NCI-H82 (cell line): ENCODE measurements at places on chromosomes 16 and 17.
A peak's percentile ranks its signal among the peaks of the same experiment; 100 is the strongest.

GRCh38 chr16:3785413-3785812, 68.1 kb upstream of the TRAP1 start:
- no peak for DNase-seq

DNA sequence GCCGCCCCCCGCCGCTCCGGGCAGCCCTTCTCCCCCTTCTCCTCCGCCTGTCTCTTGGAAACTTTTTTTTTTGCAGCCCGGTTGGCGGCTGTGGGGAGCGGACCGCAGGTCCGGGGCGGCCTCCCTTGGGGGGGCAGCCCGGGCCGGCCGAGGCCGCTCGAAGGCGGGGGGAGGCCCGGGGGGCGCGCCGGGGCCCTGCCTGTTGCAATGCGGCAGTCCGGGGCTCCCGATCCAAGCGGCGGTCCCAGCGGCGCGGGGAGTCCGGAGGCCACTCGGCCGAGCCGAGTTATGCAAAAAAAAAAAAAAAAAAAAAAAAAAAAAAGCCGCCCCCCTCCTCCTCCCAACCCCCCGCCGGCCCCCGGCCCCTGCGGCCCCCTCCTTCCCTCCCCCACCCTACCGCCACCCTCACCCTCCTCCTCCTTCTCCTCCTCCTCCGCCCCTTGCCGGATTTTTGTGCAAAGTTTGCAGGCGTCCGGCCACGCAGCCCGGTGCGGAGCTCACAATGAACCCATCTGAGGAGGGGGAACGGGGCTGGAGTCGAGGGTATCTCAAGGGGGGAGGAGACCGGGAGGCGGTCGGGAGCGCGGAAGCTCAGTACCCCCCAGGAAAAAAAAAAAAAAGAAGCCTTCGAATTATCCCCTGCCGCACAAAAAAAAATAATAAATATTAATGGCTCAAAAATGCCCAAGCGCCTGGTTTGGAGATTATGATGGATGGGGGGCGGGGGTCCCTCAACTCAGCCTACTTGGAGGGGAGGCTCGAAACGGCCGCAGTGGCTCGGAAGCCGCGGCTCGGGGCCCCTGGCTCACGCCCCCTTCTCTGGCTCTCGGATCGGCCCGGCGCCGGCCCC, at the start of gene ZNF423:
Gene ZNF423 (minus strand): TSS at position 291 of the 850 bp plus-strand sequence. CDS start 338 bp downstream, outside the sequence.
- peak; percentile 41 for DNase-seq

DNA sequence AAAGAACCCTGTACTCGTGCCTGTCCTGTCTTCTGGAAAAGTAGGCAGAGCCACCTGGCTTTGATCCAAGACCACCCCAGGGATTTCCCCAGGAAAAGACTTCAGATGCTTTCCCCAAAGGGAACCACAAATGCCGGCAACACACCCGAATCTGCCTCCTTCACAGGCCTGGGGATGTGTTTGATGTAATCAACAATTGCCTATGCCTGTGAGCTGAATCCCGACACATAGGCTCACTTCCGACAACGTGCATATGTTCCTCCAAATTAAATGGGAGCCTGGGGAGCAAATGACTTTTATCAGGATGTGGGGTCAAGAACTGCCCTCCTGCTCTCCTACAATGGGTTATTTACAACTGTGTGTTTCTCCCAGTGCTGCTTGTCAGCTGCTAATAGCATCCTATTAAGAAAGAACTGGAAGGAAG, 535.2 kb upstream of the CDH11 start:
- no peak for DNase-seq

GRCh38 chr17:67111808-67112207, 67.5 kb downstream of the CACNG1 start:
- DNase-seq = no peak

- DNase-seq = peak; percentile 99
These were observed 3.4 kb downstream of the NOG start for GRCh38 chr17:56596691-56597494.

DNA sequence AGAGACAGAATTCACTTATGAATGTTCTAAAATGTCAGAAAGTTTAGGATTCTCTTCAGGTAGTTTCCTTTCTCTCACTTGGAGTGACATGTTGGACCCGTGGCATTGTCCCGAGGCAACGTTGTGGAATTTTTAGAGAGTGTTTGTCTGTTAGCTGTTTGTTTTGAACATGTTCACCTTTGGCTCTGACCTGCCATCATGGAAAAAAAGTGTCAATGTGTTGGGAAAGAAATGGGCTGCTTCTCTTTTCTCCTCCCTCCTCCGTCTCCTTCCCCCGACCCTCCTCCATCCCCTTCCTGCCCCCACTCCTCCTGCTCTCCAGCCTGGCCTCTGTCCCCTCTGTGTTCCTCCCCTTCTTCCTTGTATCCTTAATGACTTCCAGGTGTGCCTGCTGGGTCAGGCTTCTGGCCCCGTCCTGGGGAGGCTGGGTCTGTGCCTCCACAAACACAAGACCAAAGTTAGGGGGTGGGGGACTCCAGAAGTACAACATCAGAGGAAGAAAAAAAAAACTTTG, 463.1 kb downstream of the MAF start:
- no peak for DNase-seq

DNA sequence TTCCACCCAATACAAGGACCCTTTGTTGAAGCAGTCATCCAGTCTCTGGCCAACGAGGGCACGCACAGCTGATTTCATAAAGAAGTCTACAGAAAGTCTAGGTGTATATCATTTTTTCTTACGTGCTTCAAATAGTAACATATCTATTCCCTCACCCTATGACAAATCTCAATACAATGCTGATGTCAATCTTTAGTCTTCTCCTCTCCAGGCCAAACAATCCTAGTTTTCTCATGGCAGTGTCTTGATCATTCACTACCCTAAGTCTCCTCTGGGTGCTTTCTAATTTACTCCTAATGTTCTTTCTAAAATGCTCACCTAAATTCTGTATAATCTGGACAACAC, 92.6 kb downstream of the CACNG1 start:
- no peak for DNase-seq

- DNase-seq = no peak
These were observed 28.1 kb downstream of the WSB1 start for GRCh38 chr17:27322026-27322425.

DNA sequence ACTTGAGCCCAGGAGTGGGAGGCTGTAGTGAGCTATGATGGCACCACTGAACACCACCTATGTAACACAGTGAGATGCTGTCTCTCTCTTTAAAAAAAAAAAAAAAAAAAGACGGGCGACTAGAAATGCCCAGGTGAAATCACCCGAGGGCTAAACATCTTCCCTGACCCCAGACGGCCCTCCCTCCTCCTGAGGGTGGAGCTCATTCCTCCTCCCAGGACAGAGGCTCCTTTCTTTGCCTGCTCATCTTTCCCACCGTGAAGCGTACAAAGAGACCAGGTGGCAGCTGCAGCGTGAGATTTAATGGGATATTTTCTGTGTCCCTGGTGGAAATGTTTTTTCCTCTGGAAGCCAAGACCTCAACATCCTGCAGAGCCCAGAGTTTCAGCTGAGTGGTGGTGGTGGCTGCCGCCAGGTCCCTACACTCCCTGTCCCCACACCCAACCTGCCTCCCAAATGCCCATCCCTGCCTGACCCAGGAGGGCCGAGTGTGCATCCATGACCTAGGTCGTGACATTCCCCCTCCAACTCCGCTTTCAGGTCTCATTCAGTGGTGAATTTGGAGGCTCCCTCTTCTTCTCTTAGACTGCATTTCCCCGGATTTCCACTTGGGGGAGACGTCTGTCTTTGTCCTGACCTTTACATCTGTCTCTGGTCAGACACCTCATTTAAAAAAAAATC, 14.4 kb upstream of the GPRC5B start:
- peak; percentile 84 for DNase-seq

GRCh38 chr17:78276098-78276887, 44.9 kb downstream of the TMEM235 start:
- DNase-seq = no peak

GRCh38 chr17:61834610-61835009, 28.7 kb downstream of the BRIP1 start:
- no peak for DNase-seq

DNA sequence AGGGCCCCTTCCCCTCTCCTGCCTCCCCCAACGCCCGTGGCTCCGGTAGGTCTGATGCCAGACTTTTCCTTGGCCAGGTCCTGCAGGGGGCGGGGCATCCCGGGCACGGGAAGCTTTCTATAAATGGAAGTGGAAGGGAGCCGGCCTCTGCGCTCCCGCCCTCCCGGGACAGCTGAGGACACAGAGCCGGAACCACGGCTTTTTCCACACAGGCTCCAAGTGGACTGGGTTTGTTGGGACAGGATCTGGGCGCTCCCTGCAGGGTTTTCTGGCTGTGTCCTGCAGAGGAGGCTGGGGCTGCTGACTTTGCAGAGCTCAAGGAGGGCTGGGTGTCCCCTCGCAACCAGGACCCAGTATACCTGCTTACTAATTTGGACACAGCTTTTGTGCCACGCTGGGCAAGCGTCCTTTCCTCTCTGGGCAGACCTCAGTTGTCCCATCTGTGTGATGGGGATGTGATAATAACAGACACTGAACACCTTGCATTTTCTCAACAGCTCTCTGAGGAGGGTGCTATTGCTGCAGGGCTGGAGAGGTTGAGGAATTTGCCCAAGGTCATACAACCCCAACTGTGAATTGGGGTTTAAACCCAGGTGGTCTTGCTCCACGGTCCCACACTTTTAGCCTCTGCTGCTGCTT, 1.8 kb downstream of the TNS4 start:
- peak; percentile 81 for DNase-seq

DNA sequence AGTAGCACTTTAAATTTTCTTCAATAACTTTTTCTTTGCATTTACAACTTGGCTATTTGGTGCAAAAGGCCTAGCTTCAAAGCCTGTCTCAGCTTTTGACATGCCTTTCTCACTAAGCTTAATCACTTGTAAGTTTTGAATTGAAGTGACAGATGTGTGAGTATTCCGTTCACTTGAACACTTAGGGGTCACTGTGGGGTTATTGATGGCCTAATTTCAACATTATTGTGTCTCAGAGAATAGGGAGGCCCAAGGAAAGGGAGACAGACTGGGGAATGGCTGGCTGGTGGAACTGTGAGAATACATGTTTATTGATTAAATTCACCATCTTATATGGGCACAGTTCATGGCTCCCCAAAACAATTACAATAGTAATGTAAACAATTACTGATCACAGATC, 84.1 kb downstream of the TAOK1 start:
- DNase-seq = peak; percentile 33

DNA sequence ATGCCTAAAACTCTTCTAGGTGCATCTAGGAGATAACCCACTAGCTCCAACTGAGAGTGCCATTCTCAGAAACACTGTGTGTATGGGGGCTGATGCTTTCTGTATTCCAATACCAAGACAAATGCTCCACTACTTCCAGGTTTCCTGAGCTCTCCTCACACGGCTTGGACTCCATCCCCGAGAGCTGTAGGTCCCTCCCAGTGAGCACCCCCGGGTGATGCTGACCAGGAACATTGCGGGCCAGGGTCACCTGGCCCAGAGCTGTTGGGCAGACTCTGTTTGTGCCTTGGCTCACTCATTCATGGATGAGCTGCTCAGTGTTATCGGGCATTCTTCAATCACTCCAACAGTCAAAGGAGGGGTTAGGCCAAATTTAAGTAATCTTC, 7.0 kb downstream of the CUEDC1 start:
- DNase-seq = no peak

GRCh38 chr17:82217530-82218204, 5.0 kb upstream of the CCDC57 start:
- DNase-seq = no peak

- DNase-seq = no peak
These were observed 17.1 kb downstream of the ZNHIT3 start for GRCh38 chr17:36503456-36504155.

DNA sequence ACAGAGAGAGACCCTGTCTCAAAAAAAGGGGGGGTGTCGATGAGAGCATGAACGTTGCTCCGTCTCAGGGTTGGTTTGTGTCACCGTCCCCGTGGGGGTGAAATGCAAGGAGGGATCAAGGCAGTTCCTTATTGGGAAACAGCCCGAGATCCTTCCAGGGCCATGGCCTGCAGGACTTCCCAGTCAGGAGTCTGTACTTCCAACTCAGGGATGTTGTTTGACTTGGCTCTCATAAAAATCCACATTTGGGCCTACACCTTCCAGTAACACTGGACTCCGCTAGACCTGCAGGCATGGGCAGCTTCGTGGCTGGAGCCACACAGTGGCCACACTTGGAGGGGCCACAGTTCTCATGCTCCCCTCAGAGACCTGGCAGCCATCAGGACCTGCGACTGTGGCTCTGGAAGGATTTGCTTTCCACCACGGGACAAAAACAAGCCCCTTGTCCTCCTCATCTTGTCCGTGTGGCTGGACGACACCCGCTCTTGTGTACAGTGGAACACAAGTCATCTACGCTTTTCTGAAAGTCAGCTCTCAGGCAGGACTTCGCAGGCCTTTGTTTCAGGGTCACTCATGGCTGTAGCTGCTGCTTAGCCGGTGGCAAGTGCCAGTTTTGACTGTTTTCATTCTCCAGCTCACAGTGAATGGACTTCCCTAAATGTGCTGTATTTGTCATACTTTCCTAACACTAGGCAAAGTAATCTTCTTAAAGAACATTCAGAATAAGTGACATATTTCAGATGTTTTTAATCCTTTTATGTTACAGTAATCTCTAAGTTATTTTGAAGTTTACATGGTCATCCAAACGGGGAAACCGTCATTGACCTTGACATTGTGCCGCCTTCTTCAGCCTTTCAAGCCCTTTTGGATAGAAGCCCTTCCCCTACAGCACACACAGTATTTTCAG, 24.2 kb upstream of the IL17C start:
- no peak for DNase-seq

- DNase-seq = peak; percentile 83
These were observed 142.8 kb downstream of the GRIN2A start for GRCh38 chr16:10039220-10040096.

DNA sequence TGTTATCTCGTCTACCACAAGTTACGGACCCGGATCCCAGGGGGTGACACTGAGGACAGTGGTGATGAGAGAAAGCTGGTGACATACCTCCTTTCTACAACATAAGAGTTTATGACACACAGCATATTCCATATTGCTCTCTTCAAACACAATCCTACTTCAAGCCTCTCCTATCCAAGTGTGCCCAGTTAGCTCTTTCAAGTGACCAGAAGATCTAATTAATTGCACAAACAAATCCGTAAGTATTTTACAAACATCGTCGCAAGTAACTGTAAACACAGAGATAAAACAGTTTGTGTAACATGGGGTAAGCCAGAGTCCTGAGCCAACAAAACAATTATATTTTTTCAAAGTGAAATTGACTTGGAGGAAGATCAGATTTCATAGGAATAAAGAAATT, 235.0 kb downstream of the CHD9NB start:
- no peak for DNase-seq

DNA sequence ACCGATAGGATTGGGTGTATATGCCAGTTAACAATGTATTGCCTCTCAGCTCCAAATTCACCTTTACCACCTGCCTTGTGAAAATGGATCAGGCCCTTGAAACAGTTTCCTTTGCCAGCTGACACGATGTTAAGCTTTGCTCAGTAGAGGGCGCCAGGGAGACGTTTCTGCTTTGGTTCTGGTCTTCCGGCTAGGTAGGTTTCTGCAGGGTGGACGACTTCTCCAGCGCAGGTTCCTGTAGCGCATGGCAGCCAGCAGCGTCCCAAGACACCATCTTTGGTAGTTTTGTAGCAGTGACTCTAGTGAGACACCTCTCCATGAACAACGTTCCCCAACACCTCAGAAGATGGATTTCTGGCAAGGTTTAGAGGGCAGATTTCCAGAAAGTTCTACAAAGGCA, 24.0 kb downstream of the SYCE1L start:
- peak; percentile 51 for DNase-seq

- no peak for DNase-seq
These were observed 24.9 kb downstream of the GSE1 start for GRCh38 chr16:85637808-85638647.

GRCh38 chr17:30291543-30292285, at the start of gene BLMH:
Gene BLMH (minus strand): TSS chr17:30291944. CDS start chr17:30291819, 125 bp downstream.
- DNase-seq = peak; percentile 97

GRCh38 chr16:57185446-57185944, 344 bp downstream of the PSME3IP1 start:
- peak; percentile 44 for DNase-seq
